ENCODE measurements at places on chromosomes 13 and 19. TPM values are rescaled to one million over a fixed set of nuclear protein-coding genes. Genes with fewer than 3 reads are reported as not detected.

DLEU7 gene
- not detected for total RNA-seq

ACP7 gene
- not detected for total RNA-seq

KLF5 gene
- 1.0 TPM for total RNA-seq

POGLUT2 gene
- total RNA-seq, result 19.5 TPM

SCN1B gene
- total RNA-seq, result 5.2 TPM

URAD gene
- total RNA-seq, result not detected

CLEC17A gene
- not detected for total RNA-seq

NCCRP1 gene
- not detected for total RNA-seq

PRX gene
- 0.90 TPM for total RNA-seq

CEACAM4 gene
- not detected for total RNA-seq

ERFL gene
- total RNA-seq, result not detected

ZNF541 gene
- 0.39 TPM for total RNA-seq
